CD4-positive, alpha-beta T cell treated with Interferon alpha-2 for 1 hour (primary cell): ENCODE measurements at places on chromosomes 11 and 22.
A peak's percentile ranks its signal among the peaks of the same experiment; 100 is the strongest.

DNA sequence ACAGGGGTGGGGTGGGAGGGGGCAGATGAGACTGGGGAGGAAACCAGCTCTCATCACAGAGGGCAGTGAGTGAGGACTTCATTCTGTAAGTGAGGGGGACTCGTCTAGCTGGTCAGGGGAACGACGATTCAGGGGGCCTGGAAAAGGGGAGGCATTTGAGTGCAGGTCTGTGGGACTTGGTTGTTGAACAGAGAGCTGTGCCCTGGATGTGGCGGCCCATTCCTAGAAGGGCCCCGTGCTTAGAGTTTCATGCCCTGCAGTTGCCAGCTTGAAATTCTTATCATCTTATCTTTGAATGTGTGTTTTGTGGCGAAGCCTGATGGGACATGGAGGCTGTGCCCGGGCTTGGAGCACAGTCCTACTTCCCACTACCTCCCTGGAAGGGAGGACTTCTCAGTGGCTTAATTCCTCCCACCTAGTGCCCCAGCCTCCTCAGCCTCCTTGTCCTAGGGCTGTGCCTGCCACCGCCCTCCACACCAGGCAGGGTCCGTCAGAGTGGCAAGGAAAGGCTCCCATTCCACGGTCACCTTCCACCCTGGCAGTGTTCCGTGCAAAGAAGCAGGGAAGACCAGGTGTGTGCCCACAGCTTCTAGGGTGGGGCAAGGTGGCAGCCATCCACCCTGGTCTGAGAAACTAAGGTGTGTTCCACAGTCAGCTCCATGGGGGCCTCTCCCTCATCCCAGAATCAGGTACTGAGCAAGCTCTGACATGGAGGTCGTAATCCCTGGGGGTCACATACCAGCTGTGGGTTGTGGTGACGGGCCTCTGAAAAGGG is 59.7 kb upstream of the LMO1 start:
- no peak for DNase-seq

GRCh38 chr11:1307998-1308742 is 1.3 kb downstream of the TOLLIP start:
- DNase-seq, result no peak

DNA sequence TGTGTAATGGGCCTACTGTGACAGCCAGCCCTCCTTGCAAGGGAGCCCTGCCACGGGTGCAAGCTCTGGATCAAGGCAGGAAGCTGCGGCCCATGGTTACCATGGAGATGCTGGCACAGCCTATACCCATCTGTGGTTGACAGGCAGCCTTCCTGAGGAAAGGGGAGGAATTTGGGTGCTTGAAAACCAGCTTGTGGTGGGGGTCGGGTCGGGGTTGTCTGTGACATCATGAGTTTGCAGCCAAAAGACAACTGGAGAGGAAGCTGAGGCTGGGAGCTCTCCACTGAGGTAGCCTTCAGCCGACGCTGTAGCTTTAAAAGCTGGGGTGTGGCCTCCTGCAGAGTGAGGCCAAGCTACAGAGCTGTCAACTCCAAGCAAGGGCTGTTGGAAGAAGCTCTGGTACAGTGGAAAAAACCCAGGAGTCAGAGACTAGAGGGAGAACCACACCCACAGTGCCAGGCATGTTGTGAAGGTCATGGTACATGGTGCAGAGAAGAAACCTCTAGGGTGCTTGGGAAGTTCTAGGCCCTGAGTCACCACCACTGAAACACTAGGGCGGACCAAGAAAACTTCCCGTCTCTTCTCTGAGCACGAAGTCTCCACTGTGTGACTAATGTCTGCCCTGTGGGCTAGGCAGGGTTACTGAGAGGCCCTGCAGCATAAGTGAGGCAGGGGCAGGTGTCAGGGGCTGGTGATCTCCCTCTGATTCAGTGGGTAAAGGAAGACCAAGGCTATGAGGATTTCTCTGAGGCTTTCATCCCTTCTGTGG is 10.8 kb upstream of the LDHA start:
- peak; percentile 81 for DNase-seq

GRCh38 chr11:73284106-73284505 is 12.0 kb downstream of the P2RY6 start:
- no peak for DNase-seq

DNA sequence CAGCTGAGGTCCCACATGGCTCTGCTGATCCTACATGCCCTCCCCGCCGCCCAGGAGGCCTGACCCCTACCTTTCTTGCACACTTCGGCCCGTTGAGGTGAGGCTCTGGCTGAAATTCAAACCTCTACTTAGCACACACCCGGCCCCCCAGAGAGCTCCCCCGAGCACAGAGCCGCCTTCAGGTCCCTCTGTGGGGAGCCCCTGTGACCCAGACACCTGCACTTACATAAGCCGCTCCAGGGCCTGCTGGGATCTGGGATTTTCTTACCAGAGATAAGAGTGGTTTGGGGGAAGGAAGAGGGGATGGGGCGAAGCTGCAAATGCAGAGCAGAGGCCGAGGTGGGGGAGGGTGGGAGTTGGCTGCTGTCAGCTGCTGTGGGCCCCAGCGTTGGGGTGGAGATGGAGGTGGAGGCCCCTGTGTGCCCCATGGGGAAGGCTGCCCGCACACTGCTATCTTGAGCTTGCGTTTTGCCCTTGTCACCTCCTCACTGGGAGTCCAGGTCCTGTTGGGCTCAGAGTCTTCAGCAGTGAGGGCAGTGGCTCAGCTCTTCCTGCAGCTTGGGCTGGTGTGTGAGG is 30.6 kb downstream of the CAPN1 start:
- DNase-seq, result no peak

DNA sequence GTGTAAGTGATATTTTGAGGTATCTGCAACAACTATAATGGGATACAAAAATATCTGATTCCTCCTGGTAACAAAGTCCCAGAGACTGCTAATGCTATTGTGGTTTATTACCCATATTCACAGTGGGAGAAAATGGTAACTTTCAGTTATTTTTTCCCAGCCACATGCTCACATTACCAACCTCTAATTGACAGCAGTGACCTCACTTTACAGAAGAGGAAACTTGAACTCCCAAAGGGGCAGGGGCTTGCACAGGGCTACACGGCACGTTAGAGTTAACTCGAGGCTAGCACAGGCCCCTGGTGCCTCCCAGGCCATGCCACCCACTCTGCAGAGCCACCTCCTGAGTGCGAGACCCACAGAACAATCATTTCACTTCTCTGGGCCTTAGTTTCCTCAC is 132.4 kb downstream of the TENM4 start:
- no peak for DNase-seq

DNA sequence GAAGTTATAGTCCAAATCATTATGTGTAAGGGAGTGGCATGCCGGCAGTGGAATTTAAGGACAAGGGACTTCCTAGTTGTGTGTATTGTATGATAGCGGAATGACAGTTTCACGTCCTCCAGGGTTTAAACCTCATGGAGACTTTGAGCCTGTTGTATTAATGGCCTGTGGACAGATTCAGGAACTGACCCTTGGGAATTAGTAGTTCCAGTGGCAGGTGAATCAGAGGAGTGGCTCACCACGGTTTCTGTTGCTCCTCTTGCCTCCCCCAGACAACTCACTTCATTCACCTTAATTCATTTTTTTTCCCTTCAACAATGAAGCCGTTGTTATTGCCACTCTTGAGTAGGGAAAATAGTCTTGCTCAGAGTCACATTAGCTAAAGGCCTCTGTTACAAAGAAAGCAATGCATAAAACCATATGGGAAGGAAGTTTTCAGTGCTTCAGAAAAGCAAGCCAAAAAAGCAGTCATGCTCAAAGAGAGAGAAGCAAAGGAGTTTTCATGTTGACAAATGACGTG is 22.6 kb downstream of the AMOTL1 start:
- DNase-seq, result no peak
